GDM1 (cell line): ENCODE measurements at places on chromosomes 5 and 9.

GRCh38 chr5:31554552-31554951 is 22.5 kb downstream of the C5orf22 start:
- DNase-seq: no peak

GRCh38 chr5:89342106-89342876 is 459.3 kb upstream of the MEF2C start:
- no peak for DNase-seq

GRCh38 chr5:136901-137300 is 44.9 kb downstream of the PLEKHG4B start:
- DNase-seq: no peak

- no peak for DNase-seq
Observed at GRCh38 chr9:35956651-35957050, 1.3 kb downstream of the OR2S2 start.

- DNase-seq: no peak
Observed at GRCh38 chr9:76652894-76653293, 111.3 kb upstream of the PCA3 start.
